Activated CD4-positive, alpha-beta memory T cell treated with anti-CD3 and anti-CD28 coated beads, Interleukin-2, amount 10 ng/mL, durations not matched to agents 7 days and 5 days (primary cell): ENCODE measurements at places on chromosomes 2 and 18.

DNA sequence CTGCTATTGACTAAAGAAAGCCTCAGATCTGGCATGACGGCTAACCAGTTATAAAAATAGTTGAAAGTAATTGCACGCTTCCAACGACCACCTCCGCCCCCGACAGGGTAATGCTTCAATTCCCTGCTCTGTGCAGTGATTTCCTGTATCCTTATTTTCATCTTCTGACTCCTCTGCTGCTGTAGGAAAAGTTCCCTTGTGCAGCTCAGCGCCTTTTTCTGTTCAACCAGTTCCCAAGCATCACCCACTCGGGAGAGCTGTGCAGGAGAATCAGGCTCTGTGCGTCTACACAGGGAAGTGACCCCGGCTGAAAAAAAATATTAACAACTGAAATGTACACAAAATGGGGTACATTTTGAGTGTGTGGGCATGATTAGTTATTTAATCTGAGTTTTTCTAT is 91.3 kb upstream of the COPS8 start:
- no peak for DNase-seq

GRCh38 chr2:24012521-24013188 is 2.8 kb downstream of the MFSD2B start:
- no peak for DNase-seq

- no peak for DNase-seq
Measured at GRCh38 chr2:235542733-235543127, 48.9 kb downstream of the AGAP1 start.

DNA sequence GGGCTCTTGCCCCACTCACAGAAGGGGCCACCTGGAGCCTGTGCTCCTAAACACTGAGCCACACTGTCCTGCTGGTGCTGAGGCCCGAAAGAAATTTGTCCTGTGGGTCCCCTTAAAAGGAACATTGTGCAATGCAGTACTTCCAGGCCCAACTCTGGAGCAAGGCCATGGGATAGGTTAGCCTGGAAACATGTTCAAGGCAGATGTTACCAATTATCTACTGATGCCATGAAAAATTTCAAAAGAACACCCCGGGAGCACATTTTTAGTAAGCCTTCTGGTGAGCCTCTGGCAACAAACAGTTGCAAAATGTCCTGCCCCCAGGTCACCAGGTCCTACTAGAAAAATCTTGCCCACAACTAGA is 12.3 kb upstream of the PTMA start:
- no peak for DNase-seq

DNA sequence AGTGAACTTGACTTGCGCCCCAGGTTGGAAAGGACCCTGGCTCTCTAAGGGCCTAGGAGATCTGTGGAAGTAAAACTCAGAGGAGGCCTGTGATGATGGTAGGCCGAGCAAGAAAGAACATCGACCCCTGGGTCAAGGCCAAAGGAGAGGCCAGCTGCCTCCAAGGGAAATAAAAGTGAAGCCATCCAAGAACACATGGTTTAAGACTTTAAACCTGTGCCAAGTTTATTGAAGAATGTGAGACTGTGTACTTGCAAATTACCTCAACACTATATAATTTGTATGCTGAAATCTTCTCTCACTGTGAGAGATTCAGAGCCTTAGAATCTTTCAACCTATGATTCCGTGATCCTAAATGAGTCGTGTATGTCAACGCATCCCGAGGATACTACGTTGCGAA is 40.7 kb upstream of the COBLL1 start:
- no peak for DNase-seq

GRCh38 chr2:183207110-183207509 is 82.9 kb downstream of the NUP35 start:
- DNase-seq, result no peak

DNA sequence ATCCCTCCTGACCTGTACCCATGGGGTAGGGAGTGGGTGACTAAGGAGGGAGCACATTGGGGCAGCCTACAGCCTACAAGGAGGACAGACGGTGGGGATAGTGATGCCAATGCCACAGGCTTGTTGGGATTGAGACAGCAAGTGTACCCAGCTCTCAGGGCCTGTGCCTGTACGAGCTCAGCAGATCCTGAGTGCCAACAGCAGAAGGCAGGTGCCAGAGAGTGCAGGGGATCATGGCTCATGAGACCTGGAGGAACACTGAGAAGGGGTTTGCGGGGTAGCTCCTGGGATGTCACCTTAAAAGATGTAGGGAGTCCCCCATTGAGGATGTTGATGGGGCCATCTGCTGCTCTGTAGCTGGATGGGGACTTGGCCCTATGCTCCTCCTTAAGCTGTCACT is 10.3 kb upstream of the SNED1 start:
- DNase-seq, result no peak

DNA sequence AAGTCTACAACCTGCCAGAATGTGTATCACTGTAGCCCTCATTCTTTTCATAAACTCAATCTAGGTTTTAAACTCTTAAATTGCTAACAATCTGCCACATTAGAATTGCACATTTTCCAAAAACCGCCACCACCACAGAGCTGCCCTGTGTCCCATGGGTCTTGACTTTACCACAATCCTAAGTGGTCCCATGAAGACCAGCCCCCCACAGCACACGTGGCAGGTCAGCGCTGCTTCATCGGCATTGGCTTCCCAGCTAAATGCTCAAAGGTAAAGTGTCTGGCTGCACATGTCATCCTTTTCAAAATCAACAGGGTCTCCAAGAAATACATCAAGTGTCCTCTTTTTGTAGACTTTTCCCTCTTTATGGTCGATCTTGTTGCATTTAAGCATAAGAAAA is 2.4 kb downstream of the TBC1D8 start:
- no peak for DNase-seq

DNA sequence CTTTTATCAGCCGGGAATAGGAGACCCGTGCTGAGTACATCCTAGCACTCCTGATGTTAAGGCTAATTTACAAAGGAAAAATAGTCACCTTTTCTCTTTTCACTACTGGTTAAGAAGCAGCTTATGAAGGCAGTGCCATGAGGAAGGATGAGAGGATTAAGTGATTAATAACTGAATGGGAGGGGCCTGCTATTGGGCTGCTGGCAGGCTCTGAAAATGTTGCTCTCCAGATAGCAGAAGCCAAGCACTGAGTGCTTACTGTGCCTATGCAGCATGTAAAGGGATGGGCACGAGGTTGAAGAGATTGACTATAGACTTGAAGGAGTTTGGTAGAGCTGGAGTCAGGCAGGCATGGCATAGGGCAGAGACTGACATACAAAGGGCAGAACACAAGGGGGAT is 282.4 kb upstream of the THSD7B start:
- DNase-seq, result no peak

GRCh38 chr18:24465486-24465885 is 5.0 kb downstream of the HRH4 start:
- DNase-seq, result no peak

- DNase-seq, result no peak
Measured at GRCh38 chr2:240129731-240130392, 6.2 kb downstream of the COPS9 start.

DNA sequence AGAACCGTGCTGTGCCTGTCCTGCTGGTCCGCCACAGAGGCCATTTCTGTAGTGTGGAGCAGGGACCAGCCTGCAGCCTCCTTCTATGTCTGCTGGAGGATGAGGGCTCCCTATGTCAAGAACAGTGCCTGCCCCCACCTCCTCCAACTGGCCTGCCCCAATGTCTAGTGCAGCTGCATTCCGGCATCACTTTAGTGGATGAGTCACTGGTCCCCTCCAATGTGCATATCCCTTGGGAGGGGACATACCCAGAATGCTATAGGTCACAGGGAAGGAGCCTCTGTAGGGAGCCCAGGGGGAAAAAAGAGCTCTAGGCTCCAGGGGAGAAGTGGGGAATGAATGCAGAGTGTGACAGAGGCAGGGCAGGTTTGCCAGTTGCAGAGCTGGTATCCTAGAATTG is 219.6 kb downstream of the CELF4 start:
- no peak for DNase-seq

- no peak for DNase-seq
Measured at GRCh38 chr18:23861805-23862470, 152.6 kb upstream of the TTC39C start.

DNA sequence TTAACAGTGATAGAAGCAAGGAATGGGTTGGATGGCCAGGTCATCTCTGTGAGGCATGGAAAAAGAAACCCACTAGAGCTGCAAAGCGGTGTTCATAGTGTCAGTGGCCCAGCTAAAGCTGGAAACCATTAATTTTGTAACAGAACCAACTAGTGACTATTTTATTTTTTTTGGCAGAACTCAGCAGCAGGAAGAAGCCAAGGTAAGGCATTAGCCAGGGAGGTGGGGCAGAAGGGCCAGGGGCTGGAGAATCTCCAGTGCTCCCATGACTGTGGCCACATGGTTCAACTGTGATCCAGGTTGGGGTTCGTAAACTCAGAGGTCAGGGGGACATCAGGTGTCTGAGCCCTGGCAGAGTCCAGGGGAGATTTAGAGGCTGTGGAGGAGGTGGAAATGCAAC is 25.9 kb upstream of the YES1 start:
- DNase-seq, result no peak

- DNase-seq, result no peak
Measured at GRCh38 chr2:199819746-199820145, 31.2 kb downstream of the FTCDNL1 start.

DNA sequence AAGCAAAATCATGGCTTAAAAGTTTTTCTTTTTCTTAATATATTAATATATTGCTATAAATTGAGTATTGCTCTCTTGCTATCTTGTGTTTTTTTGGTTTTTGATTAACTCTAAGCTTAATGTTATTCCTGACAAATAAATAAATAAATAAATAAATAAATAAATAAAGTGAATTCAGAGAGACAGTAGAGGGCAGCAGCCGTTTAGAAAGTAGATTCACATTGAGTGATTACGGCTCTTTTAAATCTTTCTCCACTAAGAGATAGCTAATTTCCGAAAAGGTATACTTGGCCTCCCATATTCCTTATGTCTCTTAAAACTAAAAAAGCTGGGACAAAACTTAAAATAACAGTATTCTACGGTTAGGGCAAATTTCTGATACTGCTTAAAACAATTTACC is 34.3 kb downstream of the MSH2 start:
- no peak for DNase-seq

GRCh38 chr18:8735274-8735673 is 29.9 kb downstream of the MTCL1 start:
- DNase-seq, result no peak

GRCh38 chr2:71281950-71282349 is 49.6 kb upstream of the ZNF638 start:
- DNase-seq, result no peak

- DNase-seq, result no peak
Measured at GRCh38 chr2:224723586-224724217, 7.5 kb upstream of the CCDC195 start.

GRCh38 chr2:86414996-86415395 is 26.2 kb upstream of the KDM3A start:
- no peak for DNase-seq

GRCh38 chr18:61076986-61077385 is 256.2 kb upstream of the CDH20 start:
- no peak for DNase-seq

GRCh38 chr2:83531206-83531826 is 927.8 kb downstream of the SUCLG1 start:
- DNase-seq, result no peak

- no peak for DNase-seq
Measured at GRCh38 chr18:24168496-24168895, 29.6 kb downstream of the CABYR start.

GRCh38 chr2:114384441-114384840 is 58.0 kb upstream of the DPP10 start:
- DNase-seq, result no peak

GRCh38 chr2:156294945-156295580 is 37.5 kb downstream of the NR4A2 start:
- no peak for DNase-seq

- DNase-seq, result no peak
Measured at GRCh38 chr2:194567661-194568017, 1089.4 kb upstream of the SLC39A10 start.

DNA sequence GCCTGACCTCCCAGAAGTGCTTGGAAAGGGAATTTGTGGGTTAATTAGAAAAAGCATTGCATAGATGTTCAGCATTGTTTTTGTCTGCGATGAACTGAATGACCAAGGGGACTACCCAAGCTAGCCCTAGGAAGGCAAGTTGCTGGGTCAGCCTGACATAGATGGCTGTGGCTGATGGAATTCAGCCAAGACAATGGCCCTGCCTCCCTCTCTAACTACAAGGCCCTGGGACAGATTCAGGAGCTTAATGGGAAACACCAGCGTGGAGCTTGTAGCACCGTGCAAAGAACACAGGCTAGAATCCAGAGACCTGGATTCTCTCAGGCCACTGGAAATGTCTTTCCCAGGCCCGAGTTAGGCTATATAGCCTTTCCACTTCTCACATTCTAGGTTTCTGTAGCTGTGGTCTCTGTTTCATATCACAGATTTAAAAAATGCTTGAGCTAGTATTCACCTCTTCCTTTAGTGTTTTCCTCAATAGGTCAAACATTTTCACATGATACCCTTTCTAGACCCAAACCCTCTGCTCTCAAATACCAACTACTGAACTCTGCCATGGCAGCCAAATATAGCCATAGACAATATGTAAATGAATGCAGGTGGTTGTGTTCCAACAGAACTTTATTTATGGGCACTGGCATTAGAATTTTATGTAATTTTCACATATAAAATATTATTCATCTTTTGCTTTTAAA is 294.3 kb upstream of the MEX3C start:
- no peak for DNase-seq
